ENCODE measurements at places on chromosomes 3 and 15.

- DNase-seq = no peak
Observed at GRCh38 chr3:108667312-108667711, 77.8 kb downstream of the DZIP3 start.

DNA sequence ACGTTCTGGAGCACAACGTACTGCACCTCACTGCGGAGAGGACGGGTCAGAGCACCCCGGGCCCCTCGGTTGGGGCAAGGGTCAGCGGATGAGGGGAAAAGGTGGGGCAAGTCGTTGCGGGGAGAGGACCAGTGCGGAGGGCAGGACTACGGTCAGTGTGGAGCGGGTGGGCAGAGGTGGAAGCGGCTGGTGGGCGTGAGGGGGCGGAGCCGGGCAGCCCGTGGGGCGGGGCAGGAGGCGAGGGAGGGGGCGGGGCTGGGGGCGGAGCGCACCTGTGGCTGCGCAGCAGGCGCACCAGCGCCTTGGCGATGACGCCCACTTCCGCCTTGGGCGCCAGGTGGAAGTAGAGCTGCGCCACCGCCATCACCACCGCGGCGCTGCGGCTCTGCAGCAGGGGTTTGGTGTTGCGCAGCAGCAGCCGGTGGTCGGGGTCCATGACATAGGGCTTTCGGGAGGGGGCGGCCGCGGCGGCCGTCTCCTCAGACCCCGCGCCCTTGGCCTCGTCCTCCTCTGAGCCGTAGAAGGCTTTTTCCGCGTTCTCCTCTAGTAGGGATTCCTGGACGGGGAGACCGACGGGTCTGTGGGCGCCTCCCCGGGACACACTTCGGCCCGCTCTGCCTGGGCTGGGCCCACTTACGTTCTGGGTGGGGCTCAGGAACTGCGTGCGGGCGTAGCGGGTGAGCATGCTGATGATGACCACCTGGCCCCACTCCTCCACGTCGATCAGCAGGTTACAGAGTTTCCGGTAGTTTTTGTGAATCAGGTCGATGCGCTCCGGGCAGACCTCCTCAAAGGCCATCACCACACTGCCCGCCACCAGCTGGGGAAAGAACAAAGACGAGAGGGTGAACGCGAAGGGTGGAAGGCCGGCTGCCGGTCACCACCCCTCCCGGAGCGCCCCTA, 29.2 kb downstream of the AP3B2 start:
- DNase-seq = peak; percentile 10

DNA sequence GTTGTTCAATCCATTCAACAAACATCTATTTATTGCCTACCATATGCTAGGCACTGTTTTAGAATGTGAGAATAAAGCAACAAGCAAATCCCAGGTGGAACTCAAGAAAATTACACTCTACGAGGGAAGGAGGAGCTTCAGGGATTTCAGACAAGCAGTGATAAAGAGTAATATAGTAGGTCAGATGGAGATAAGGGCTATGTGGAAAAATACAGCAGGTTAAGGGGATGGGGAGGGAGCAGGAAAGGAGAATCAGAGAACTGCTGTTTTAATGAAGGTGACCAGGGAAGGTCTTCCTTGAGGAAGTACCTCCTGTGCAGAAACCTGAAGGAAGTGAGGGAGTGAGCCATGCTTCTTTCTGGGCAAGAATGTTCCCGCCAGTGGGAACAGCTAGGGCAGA, 47.2 kb upstream of the NEO1 start:
- DNase-seq = no peak

- no peak for DNase-seq
Observed at GRCh38 chr3:168085491-168086119, 10.1 kb downstream of the GOLIM4 start.
